CD4-positive, alpha-beta T cell treated with Interleukin-15 for 4 hours (primary cell): ENCODE measurements at places on chromosomes 3 and 15.
A peak's percentile ranks its signal among the peaks of the same experiment; 100 is the strongest.

DNA sequence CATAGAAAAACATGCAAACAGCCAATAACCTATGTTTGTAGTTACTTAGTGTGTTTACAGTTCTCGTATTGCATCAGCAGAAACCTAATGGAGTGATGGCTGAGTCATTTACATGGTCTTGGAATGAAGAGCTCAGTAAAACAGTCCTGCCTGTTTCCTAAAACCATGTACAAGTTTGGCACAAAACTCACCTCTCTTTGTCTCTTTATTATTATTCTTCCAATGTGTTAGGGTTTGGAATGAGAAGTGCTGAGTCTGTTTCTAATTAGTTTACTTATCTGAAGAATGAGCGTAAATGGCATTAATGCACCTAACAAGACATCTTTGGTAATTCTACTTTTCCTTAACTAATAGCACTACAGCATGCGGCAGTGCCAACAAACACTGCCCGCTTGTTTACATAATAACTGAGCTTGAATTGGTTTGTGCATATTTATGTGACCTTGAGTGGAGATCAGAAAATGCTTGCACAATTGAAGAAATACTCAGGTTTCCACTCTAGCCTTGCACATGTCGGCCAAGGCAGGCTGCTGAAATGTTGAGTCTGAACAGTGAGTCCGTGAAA lies 385.4 kb upstream of the SEMA6D start:
- DNase-seq: no peak

DNA sequence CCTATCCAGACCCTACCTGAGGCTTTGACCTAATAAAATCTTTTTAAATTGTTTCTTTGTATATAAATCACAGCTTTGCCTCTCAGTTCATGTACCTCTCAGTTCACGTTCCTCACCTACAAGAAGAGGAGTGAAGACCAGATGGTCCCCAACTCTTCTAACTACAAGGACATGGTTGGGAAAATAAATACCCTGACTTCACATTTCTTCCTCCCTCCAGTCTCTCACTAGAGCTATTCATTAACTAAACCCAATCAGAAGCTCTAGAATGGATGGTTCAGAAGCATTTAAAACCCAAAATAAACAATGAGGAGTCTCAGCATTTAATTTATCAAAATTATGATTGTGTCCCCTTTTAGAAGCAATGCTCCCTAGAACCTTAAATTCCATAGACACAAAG lies 97.3 kb upstream of the AGTR1 start:
- no peak for DNase-seq

DNA sequence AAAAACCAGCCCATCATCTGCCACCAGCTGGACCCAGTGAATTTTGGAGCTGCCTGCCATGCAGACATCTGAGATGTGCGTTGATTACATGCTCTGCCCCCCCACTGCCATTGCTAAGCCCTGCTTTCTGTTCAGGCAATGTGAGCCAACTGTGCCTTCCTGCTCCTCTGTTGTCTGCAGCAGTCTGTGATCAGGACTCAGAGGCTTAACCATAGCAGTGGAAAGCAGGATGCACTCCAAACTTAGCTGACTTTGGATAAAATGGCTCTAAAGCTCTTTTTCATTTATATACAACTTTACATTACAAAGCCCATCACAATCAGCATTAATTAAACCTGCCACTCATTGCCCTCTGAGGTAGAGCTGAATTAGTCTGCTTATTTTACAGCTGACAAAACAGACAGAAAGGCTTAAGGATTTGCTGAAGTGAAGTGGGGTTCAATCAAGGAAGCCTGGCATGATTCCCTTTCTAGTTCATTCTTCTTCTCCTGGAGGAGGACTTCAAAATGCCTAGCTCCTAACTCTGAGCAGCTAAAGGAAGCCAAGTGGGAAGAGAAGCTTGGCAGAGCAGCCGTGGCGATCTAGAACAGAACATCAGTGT lies 15.7 kb upstream of the RPS27L start:
- no peak for DNase-seq

GRCh38 chr3:56754741-56755417 lies 46.9 kb downstream of the ARHGEF3 start:
- peak; percentile 39 for DNase-seq

DNA sequence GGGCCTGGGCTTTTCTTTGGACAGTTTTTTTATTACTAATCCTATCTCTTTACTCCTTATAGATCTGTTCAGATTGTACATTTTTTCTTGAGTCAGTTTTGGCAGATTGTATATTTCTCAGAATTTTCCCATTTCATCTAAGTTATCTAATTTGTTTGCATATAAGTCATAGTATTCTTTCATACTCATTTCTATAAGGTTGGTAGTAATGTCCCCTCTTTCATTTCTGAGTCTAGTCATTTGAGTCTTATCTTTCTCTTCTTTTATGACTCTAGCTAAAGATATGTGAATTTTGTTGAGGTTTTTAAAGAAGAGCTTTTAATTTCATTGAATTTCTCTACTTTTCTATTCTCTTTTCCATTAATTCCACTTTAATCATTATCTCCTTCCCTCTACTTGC lies 27.2 kb downstream of the TRPM1 start:
- DNase-seq: no peak

- DNase-seq: no peak
Observed at GRCh38 chr3:155102329-155102728, 22.2 kb downstream of the MME start.

- DNase-seq: no peak
Observed at GRCh38 chr3:17605032-17605431, 137.4 kb downstream of the TBC1D5 start.

DNA sequence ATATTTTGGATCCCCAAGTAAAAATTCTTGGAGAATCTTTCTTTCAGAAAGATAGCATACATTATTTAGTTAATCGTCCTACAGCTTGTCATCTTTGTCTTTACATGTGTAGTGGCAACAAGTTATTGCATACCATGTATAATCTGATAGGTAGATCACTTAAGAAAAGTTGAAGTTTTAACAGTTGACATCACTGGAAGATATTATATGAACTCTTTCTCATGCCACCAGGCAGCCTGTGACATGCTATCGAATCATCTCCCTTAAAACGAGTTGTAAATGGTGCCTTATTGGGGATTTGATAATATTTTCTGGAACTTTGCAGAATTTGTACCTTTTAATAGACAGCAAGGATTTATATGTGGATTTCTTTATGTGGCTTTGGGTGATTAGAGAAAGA lies 8.7 kb downstream of the U2SURP start:
- DNase-seq: no peak

DNA sequence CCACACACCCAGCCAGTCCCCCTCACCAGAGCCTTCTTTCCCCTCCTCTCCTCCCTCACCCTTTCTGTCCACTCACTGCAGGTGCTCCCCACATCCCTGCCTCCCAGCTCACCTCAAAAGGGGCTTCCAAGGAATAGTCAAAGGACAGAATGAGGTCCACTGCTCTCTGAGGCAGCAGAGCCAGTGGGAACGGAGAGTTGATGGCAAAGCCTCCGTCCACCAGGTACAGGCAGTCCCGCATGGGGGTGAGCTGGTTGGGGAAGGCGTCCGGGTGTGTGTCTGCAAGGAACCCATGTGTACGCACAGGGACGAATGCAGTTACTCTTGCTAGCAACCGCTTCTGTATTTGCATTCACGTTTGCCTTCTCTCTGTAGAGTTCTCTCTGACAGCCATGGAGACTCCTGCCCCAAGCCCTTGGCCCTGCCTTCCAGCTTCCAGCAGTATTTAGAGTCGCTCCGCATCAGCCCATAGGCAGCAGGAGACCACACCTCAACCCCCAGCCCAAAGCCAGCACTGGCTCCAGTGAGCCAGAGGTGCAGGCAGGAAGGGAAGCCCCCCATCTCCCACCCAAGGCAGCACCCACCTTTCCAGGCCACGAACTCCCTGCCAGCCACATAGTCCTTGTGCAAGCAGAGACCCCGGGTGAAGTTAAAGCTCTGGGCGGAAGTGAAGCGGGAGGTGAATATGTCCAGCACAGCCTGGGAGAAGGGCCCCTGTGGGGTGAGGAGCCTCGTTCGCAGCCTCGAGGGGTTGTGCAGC lies 12.4 kb downstream of the PLA2G4F start:
- no peak for DNase-seq

- DNase-seq: no peak
Observed at GRCh38 chr15:71708741-71709140, 101.6 kb upstream of the NR2E3 start.

- DNase-seq: no peak
Observed at GRCh38 chr3:5021116-5022092, 42.2 kb downstream of the BHLHE40 start.

DNA sequence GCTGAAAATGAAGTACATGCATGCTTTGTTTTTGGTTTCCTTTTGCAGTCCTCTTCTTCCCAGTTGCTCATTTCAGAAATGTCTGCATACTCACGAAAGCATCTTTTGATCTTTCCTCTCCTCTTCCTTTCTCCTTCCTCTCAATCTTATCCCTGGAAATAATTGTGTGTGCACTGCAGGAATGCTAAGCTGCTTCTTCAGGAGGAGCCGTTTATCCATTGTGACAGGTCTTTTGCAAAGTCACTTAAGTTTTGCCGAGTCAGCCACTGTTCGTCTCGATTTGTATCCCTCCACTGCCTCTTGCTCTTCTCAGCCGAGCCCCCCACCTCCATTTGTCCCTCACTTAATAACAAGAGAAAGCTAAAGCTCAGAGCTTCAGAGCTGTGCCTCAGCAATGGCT lies 597.6 kb downstream of the AGBL1 start:
- DNase-seq: no peak

DNA sequence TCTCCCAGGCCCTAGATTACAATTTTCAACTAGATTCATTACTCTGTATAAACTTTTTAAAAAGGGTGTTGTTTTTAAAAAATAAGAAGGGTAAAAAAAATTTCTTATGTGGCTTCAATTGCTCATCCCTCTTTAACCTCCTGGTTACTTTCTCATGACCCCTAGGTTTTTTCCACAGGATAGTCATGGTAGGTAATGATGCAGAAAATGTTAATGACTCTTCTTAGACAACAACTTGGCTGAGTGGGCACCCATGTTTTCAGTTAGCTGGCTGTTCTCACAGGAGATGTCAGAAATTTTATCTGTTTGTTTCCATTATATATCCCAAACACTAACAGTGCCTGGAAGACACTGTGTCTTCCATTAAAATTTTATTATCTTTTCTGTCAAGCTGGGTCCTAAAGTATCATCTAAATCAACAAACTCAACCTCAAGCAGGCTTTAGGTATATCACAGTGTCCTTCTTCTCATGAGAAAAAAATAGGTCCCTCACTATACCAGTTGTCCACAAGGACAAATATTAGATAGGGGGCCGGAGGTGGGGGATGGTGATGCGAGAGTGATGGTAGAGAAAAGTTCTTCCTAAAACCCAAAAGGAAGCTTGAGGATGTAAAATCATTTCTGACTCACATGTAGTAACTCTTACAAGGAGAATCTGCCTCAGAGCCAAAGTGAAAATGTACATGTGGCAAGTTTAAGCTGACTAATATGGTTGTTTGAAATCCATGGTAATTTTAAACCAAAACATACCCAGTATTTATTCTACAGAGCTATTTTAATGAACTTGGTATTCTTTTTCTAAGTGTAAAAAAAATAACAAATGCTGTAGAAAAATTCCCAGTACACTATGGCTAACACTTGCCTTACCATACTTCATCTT lies 43.3 kb downstream of the PLOD2 start:
- no peak for DNase-seq

DNA sequence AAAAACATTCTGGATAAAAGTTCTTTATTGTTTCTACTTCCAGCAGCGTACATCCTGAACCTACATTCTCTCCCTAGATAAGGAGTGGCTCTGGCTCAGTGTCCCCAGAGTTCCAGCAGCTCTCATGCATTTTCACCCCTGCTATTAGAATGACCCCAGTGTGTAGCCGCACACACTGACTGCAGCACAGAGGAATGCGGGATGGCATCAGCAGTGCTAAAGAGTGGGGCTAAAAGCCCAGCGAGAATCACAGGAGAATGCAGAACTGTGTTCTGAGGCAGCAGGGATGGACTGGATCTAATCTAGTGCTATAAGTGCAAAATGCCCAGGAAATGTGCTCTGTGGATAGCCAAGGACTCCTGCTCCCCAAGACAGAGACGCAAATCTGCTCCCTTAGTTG lies 66.4 kb upstream of the TJP1 start:
- DNase-seq: no peak

- no peak for DNase-seq
Observed at GRCh38 chr3:117844676-117845075, 1135.1 kb downstream of the TUSC7 start.

DNA sequence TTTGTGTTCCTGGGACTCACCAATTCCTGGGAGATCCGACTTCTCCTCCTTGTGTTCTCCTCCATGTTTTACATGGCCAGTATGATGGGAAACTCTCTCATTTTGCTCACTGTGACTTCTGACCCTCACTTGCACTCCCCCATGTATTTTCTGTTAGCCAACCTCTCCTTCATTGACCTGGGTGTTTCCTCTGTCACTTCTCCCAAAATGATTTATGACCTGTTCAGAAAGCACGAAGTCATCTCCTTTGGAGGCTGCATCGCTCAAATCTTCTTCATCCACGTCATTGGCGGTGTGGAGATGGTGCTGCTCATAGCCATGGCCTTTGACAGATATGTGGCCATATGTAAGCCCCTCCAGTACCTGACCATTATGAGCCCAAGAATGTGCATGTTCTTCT lies 16.8 kb downstream of the OR4F15 start:
- DNase-seq: no peak

- no peak for DNase-seq
Observed at GRCh38 chr3:67704322-67704721, 49.9 kb upstream of the SUCLG2 start.

GRCh38 chr15:73802431-73803041 lies 49.4 kb upstream of the INSYN1 start:
- DNase-seq: no peak

GRCh38 chr3:189277711-189278110 lies 105.9 kb downstream of the TPRG1 start:
- no peak for DNase-seq

DNA sequence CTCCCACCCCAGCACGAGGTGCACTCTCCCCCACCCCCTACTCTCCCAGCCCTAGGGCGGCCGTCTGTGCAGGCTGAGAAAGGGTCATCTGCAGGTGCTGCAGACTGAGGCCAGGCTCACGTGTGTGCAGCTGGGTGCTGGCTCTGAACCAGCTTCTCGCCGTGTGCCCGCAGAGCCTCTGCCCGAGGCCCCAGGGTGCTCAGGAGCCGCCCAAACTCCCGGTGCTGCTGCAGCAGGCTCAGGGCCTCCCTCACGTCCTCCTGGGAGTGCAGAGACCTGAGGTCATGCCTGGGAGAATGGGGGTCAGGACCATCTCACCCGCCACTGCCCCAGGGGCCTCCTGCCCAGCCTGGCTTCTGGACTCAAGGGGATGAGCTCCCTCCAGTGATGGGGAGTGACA lies 17.2 kb downstream of the SPTBN5 start:
- no peak for DNase-seq
